ENCODE measurements at places on chromosomes 4 and X. TPM values are rescaled to one million over a fixed set of nuclear protein-coding genes. Genes with fewer than 3 reads are reported as not detected.

The UPF3B gene
- total RNA-seq, result 6.5 TPM

The TMEM271 gene
- not detected for total RNA-seq

The CRMP1 gene
- total RNA-seq, result 3.5 TPM

The INTS6L gene
- 8.7 TPM for total RNA-seq

The AFF1 gene
- total RNA-seq, result 100 TPM

The CSAG3 gene
- not detected for total RNA-seq

The ZNF630 gene
- 4.3 TPM for total RNA-seq

The SAGE1 gene
- not detected for total RNA-seq

The TMPRSS11D gene
- not detected for total RNA-seq

The MAGEE2 gene
- total RNA-seq, result not detected

The TMEM35A gene
- total RNA-seq, result 39.2 TPM

GRCh38 chrX:40945361-40945713 lies 139.9 kb upstream of the USP9X start:
- no peak overlapping the region for H3K4me3 ChIP-seq
- peak; percentile 76 for DNase-seq

GRCh38 chrX:151753313-151754046 lies 18.9 kb downstream of the CNGA2 start:
- H3K27me3 ChIP-seq, result no peaks in the 10 kb centered on the region
- DNase-seq, result peak; percentile 70
- H3K4me1 ChIP-seq, result no peaks in the 10 kb centered on the region
- H3K27ac ChIP-seq, result no peak overlapping the region
- no peaks in the 10 kb centered on the region for H3K36me3 ChIP-seq

GRCh38 chr4:171334549-171334948 lies 478.7 kb upstream of the GALNTL6 start:
- no peaks in the 10 kb centered on the region for H3K36me3 ChIP-seq
- H3K27me3 ChIP-seq, result no peaks in the 10 kb centered on the region
- H3K4me1 ChIP-seq, result no peaks in the 10 kb centered on the region
- H3K4me3 ChIP-seq, result no peak overlapping the region
- no peak overlapping the region for H3K27ac ChIP-seq

DNA sequence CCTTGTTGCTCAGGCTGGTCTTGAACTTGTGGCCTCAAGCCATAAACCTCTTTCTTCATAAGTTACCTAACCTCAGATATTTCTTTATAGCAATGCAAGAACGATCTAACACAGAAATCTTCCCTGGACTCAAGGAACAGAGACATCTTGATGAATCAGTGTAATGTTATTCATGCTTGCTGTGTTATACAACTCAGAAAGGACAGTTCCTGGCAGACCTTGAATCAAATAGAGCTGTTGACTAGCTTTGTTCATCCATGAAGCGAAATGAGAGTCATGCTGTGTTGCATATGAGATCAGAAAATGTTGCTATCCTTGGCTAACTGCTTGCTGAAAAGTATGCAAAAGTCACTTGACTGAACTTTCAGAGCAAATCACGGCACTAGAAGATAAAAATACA lies 72.6 kb upstream of the ARHGAP24 start:
- H3K36me3 ChIP-seq, result no peaks in the 10 kb centered on the region
- no peaks in the 10 kb centered on the region for H3K27me3 ChIP-seq
- no peak overlapping the region for H3K27ac ChIP-seq
- no peak overlapping the region for H3K4me3 ChIP-seq

- H3K27ac ChIP-seq, result no peak overlapping the region
- H3K4me1 ChIP-seq, result no peaks in the 10 kb centered on the region
- H3K27me3 ChIP-seq, result no peaks in the 10 kb centered on the region
- no peaks in the 10 kb centered on the region for H3K36me3 ChIP-seq
- H3K4me3 ChIP-seq, result no peak overlapping the region
These were observed 91.9 kb upstream of the PPP1R2C start for GRCh38 chrX:42869659-42870476.

GRCh38 chr4:73181231-73181630 lies 77.4 kb downstream of the ANKRD17 start:
- no peak for DNase-seq
- peaks cover 9% of the 10 kb centered on the region for H3K4me1 ChIP-seq
- no peaks in the 10 kb centered on the region for H3K36me3 ChIP-seq
- H3K27ac ChIP-seq, result no peak overlapping the region
- H3K27me3 ChIP-seq, result no peaks in the 10 kb centered on the region
- no peak overlapping the region for H3K4me3 ChIP-seq

GRCh38 chr4:22237846-22238494 lies 277.9 kb downstream of the ADGRA3 start:
- H3K27ac ChIP-seq, result no peak overlapping the region
- H3K4me1 ChIP-seq, result no peaks in the 10 kb centered on the region
- no peaks in the 10 kb centered on the region for H3K36me3 ChIP-seq
- H3K4me3 ChIP-seq, result no peak overlapping the region

DNA sequence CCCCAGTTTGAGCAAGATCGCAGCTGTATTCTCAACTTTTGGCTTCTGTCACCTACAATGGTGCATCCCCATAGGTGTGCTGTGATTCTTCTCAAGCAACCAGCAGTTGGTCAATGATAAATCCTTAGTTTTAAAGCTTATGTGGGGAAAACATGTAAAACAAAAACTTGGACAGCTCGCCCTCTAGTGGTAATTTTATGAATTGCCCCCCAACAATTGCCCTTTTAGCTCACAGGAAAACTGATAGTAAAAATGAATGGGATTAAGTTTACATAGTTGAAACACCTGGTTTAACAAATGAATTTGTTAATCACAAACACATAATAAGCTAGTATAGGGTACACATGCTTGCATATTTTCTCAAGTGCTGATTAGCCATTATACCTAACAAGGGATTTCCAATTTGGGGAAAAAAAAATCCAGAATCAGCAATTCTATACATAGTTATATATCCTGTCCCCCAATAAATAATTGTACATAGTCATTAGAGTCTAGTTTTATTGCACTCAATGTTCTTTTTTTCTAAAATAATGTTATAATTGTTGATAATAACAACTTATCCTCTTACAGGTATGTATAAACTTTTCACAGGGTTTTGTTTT lies 30.1 kb downstream of the TEX13A start:
- H3K27me3 ChIP-seq, result no peaks in the 10 kb centered on the region
- H3K36me3 ChIP-seq, result no peaks in the 10 kb centered on the region
- no peak overlapping the region for H3K27ac ChIP-seq

DNA sequence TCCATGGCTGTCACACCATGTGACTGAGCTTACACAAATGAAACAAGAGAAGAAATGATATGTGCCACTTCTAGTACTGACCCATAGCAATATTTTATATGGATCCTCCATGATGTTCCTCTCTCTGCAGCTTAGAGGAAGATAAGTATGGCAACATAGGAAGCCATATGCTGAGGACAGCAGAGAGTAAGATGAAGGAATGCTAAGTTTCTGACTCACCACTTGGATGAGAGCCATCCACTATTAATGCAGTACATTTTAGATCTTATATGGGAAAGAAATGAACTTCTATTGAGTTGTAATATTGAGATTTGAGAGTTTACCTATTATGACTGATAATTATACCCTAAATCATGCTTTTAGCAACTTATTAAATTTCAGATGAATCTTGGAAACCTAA lies 386.9 kb upstream of the MAOA start:
- no peak overlapping the region for H3K27ac ChIP-seq
- no peaks in the 10 kb centered on the region for H3K36me3 ChIP-seq
- H3K27me3 ChIP-seq, result no peaks in the 10 kb centered on the region
- no peaks in the 10 kb centered on the region for H3K4me1 ChIP-seq

- no peaks in the 10 kb centered on the region for H3K36me3 ChIP-seq
- H3K4me3 ChIP-seq, result no peak overlapping the region
- H3K27ac ChIP-seq, result no peak overlapping the region
- no peak for DNase-seq
These were observed 36.9 kb upstream of the XIAP start for GRCh38 chrX:123822965-123823364.

DNA sequence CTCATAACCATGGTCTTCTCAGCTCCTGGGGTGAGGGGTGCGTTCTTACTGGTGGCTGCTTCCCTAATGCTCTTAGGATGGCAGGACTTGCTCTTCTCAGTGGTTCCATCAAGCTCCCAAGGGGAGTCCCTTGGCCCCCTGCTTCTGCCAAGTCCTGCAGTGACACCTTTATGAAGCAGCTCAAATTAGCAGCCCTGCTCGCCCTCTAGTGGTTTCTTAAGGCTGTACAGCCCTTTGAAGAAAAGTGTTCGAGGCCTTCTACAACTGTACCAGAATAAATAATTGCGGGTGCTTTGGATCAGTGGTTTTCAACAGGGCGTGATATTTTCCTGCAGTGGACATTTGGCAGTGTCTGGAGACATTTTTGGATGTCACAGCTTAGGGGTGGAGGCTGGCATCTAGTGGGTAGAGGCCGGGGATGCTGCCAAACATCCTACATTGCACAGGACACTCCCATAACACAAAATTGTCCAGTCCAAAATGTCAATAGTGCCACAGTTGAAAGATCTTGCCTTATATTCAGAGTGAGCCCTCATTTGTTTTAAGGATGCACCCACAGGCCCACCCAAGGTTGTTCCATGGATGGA lies 204.7 kb upstream of the S100G start:
- no peaks in the 10 kb centered on the region for H3K36me3 ChIP-seq
- no peak for DNase-seq
- no peaks in the 10 kb centered on the region for H3K27me3 ChIP-seq
- no peak overlapping the region for H3K4me3 ChIP-seq
- H3K4me1 ChIP-seq, result no peaks in the 10 kb centered on the region

DNA sequence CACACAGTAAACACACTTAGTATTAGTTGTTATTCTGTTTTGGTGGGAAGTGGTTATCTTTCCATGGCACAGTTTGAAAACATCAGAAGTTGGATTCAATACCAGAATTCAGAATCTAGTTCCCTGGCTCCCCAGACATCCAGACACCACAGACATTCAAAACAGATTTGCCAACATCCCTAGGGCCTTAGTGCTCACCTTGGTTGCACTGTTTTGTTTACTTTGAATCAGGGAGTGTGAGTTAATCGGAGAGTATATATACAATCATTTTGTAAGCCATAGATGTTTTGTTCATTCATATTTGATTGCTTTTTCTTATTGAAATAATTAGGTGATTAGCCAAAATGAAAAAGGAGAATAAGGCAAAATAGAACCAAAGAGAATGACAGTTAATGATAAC lies 324.7 kb upstream of the CLNK start:
- H3K27me3 ChIP-seq, result no peaks in the 10 kb centered on the region
- no peak overlapping the region for H3K27ac ChIP-seq
- DNase-seq, result no peak
- H3K4me1 ChIP-seq, result no peaks in the 10 kb centered on the region
- H3K36me3 ChIP-seq, result no peaks in the 10 kb centered on the region

GRCh38 chr4:2251795-2252529 lies 9.9 kb downstream of the MXD4 start:
- H3K36me3 ChIP-seq, result peaks cover 77% of the 10 kb centered on the region
- H3K4me3 ChIP-seq, result no peak overlapping the region
- peak; percentile 56 for DNase-seq
- no peak overlapping the region for H3K27ac ChIP-seq

DNA sequence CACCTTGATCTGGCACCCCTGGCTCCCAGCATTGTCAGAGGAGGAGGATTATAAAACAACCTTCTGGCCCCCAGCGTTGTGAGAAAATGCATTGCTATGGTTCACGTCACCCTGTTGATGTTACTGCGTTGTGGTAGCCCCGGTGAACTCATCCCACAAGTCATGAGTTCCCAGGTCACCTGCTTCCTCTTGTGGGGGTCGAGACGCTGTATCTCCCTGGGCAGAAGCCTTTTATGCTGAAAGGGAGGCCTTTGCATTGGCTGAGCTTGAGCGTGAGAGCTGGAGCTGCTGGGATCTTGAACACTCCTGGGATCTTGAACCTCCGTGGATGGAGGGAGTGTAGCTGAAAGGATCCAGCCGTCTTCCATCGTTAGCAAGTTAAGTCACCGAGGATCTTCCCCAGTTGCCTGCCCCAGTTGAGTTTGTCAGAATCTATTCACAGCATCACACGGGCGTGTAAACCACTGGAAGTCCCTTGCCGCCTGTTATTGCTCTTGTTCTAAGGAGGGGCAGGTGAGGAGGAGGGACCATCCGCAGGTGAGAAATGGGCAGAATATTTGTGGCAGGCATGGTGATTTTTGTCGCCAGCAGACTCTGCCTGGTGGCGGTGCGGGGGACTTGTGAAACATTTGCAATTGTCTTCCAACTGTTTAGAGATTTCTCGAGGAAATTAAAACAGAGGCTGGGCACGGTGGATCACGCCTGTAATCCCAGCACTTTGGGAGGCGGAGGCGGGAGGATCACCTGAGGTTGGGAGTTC lies 299.9 kb downstream of the ASMT start:
- H3K27me3 ChIP-seq, result no peaks in the 10 kb centered on the region
- no peak for DNase-seq
- H3K4me3 ChIP-seq, result no peak overlapping the region

DNA sequence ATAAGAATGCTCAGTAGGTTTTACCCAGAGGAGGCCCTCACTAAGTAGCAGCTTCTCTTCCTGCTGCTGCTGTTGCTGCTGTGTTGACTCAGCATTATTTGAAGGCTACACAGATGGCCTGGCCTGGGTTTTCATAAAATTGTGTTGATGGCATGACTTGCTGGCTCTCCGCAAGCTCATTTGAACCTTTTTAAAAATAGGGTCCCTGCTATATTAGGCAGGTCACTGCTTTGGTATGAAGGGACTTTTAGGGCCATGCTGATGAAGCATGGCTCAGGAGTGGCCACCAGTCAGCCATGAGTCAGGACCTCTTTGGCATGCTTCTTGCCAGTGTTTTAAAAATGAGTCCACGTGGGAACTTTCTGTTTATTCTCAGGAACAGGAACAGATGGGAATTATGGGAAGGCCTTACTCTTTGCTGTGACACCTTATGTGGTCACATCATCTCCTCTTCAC lies 128.7 kb downstream of the MID1IP1 start:
- no peaks in the 10 kb centered on the region for H3K27me3 ChIP-seq
- peaks cover 10% of the 10 kb centered on the region for H3K4me1 ChIP-seq
- DNase-seq, result peak; percentile 74
- no peaks in the 10 kb centered on the region for H3K36me3 ChIP-seq
- no peak overlapping the region for H3K4me3 ChIP-seq

DNA sequence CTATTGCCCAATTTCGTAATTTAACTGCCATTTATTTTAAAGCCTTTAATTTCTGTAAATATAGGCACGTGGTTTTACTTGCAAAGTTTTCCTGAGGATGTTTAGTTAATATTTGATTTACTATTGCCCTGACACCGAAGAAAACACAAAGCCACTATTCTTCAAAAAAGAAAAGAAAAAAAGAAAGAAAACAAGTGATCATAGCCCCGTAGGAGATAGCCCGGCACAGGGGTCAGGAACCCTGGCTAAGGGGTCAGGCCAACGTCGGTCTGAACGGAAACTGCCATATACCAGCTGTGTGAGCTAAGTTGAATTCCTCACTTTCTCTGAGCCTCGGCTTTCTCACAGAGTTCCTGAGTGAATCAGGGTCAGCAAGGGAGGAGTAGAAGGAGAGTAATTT lies 17.7 kb upstream of the LAMP2 start:
- H3K27ac ChIP-seq, result peak overlapping the region; percentile 89
- no peak overlapping the region for H3K4me3 ChIP-seq
- DNase-seq, result no peak
- H3K4me1 ChIP-seq, result no peaks in the 10 kb centered on the region
- no peaks in the 10 kb centered on the region for H3K36me3 ChIP-seq

All from sigmoid colon (tissue), 7 donors.